ENCODE measurements at places on chromosomes 4 and X.
A peak's percentile ranks its signal among the peaks of the same experiment; 100 is the strongest.

DNA sequence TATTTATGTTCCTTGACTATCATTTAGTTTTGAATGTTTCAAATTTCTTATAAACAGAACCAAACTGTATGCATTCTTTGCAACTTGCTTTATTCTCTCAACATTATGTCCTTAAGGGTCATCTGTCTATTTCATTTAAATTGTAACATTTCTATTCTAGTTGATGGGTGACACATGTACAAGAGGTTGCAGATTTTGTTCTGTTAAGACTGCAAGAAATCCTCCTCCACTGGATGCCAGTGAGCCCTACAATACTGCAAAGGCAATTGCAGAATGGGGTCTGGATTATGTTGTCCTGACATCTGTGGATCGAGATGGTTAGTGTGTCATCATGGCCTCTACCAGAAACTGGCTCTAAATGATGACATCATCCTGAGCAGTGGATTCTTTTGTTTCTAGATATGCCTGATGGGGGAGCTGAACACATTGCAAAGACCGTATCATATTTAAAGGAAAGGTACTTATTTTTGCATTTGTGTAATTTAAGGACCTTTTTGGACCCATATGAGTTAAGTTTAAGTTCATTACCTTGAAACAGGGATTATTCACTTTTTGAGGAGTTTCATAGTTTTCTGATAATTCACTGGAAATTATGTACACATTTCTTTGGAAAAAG is 6.1 kb downstream of the LIAS start:
- DNase-seq, result peak; percentile 21

DNA sequence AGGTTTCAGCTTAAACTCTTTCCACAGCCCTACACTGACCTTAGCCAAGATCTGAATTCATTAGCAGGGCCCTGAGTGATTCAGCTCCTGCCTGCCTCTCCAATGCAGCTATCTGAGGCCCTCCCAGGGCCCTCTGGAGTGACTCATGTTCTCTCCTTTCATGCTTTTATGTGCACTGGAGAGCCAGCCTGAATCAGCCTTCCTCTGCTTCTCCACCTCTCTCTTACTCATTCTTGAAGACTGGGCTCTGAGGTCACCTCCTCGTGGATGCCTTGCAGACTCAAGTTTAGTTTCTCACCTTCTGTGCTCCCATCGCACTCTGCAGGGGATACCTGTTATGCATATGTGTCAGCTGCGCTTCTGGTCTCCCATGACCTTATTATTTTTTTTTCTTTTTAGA is 3.1 kb upstream of the OCIAD2 start:
- no peak for DNase-seq

DNA sequence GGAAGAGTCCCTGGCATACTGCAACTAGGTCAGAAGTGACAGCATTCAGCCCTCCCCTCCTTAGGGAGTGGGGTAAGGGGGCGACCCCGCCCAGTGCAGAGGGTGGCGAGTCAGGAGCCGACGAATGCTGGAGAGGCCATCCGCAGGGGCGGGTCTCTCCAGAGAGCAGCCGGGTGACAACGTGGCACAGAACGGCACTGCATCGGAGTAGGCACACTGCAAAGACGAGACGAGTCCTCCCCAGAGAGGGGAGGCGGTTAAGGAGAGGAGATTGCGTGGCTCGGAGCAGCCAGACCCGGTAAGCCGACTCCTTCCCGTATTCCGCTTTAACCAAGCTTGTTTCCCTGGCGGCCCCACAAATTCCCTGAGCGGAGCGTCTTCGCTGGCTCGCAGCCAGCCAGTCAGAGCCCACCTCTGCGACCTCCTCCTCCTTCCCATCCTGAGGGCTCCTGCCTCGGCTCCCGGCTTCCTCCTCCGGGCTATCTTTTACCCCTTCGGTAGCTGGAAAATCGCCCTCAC is 54.9 kb downstream of the LINC00632 start:
- peak; percentile 16 for DNase-seq

DNA sequence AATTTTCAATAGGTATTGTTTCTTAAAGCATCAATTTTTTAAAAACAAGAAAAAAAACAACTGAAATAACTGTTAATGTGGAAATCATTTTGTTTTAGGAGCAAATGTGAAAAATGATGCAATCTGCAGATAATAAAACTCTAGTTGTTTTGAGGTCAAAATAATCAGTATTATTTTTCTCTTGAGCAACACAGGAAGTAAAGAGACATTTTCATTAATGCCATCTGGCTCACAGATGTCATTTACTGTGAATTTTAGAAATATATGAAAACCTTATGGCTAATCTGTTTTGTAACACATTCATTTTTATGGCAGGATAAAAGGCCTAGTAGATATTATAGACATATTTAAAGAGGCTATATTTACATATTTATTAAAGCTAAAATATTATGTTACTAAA is 141.6 kb downstream of the PCDH18 start:
- no peak for DNase-seq

GRCh38 chrX:57902633-57903032 is 7.6 kb downstream of the ZXDA start:
- no peak for DNase-seq

DNA sequence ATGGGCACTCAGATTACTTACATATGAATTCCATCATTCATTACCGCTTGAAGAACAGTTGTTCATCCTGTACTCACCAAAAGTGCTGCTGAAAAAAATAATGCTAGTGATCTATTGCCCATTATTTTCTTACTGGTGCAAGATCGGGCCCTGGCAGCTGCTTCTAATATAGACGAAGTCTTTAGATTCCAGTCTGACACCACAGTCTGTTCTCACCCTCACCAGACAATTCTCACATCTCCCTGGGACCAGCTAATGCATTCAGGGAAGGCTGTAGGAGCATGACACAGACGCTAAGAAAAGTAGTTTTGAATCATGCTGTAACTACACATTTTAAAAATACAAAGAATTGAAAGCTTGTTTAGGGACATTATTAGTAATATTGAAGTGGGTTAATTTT is 13.8 kb downstream of the GEMIN8 start:
- DNase-seq, result no peak

DNA sequence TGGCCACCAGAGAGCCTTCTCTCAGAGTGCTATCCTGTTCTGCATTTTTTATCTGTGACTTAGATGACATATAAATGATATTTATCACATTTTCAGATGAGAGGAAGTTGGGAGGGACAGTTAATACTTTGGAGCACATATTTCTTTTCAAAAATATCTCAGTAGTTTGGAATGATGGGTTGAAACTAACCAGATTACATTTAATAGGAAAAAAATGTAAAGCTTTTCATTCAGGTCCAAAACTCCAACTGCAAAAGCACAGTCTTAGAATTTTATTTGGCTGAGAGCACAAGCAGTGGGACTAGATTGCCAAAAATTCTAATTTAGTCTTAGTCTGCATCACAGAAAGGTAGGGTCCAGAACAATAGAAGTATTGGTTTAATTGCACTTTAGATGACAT is 248.2 kb upstream of the TEX13A start:
- DNase-seq, result no peak

DNA sequence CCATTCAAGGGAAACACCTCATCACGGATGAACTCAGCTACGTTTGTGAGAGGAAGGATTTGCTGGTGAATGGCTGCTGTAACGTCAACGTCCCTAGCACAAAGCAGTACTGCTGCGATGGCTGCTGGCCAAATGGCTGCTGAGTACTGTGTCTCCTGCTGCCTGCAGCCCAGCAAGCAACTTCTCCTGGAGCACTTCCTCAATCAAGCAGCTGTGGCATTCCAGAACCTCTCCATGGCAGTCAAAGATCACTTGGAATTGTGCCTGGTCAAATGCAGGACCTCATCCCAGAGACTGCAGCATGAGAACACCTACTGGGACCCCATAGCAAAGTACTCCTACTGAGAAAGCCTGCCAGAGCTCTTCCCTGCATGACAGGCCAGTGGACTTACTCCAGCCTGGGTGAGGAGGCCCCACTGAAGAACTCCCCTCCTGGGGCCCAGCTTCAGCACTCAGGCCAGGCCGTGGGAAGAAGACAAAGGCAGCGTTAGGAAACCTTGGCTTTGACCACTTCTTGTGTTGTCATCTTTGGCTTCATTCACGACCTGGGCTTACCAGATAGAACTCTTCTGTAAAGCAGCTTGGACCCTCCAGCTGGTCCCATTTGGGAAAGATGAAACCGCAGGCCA is 244.3 kb downstream of the RBMX2 start:
- no peak for DNase-seq

- no peak for DNase-seq
Measured at GRCh38 chrX:29431895-29432294, 783.5 kb upstream of the MAGEB2 start.

GRCh38 chrX:636981-637659 is 6.5 kb downstream of the SHOX start:
- DNase-seq, result no peak

- DNase-seq, result no peak
Measured at GRCh38 chrX:96704629-96705028, 20.0 kb downstream of the DIAPH2 start.

DNA sequence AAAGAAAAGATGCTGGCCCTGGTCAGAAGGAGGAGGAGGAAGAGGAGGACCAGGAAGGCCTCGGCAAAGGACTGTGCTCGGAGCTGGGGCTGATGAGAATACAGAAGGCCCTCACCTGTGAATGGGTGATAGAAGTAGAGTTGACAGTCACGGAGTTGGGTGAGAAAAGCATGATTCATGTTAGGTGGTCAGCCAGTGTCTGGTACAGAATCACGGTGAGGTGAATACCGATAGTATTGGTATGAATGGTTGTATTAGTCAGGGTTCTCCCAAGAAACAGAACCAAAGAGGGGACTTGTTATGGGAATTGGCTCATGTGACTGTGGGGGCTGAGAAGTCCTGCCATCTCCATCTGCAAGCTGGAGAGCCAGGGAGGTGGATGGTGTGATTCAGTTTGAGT is 32.5 kb upstream of the FAM156A start:
- no peak for DNase-seq

DNA sequence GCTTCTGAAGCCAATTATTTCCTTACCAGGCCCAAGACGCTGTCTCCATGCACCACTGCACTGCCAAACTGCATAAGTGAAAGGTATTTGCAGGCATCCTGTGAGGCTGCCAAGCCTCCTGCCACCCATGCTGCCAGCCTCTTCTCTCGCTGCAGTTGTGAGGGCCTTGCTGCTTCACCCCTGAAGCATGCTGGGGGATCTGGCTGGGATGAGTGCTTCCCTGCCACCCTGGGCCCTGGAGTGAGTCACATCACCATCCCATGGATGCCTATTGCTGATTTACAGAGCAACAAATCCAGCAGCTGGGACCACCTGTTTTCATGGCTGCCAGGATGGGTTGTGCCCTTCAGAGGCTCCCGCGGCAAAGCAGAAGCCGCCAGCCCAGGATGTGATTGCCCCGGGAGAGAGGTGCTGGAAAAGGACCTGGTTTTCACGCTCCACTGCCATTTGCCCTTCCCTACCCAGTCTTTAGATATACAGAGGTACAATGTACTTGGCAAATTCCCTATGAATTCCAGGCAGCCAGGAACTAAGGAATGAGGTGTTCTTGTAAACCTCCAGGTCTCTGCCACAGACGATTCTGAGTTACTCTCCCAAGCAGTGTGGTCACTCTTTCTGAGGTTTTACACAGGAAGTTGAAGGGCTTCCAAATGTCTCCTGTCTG is 41.5 kb upstream of the PTCHD1 start:
- peak; percentile 56 for DNase-seq

- no peak for DNase-seq
Measured at GRCh38 chr4:78767350-78767749, 8.8 kb upstream of the BMP2K start.

DNA sequence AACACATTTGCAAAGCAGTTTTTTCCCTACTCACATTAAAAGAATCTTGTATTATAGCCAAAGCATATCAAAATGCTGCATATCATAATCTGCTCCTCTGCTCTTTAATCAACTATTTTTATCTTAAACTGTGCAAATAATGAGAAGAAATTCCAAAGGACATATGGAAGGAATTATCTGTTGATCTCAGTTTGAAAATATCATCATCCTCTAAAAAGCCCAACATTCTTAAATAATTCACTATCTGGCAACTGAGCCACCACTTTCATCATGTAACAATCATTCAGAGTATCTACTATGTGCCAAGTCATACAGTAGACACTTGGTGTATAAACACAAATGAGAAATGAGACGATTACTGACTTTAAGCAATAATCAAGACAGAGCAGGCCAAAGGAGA is 63.0 kb downstream of the PRSS12 start:
- DNase-seq, result no peak

- DNase-seq, result no peak
Measured at GRCh38 chr4:40956721-40957255, 207.0 kb downstream of the NSUN7 start.

- peak; percentile 16 for DNase-seq
Measured at GRCh38 chr4:123096038-123096437, 173.6 kb upstream of the NUDT6 start.

DNA sequence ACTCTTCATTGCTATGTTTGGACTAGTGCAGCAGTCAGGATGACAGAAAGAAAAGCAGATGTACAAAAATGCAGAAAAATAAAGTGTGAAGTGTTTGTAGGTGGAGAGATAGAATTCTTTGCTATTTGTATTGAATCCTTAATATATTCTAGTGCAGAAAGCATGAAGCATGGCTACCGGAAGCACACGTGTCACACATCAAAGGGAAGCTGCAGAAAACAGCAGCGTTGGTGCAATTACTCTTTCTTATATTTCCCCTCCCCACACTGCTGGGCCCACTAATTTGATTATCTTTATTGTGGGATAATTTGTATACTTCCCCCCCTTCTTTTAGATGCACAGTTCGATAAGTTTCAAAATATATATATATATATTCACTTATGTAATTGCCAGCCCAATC is 35.9 kb upstream of the TAPT1 start:
- DNase-seq, result no peak

DNA sequence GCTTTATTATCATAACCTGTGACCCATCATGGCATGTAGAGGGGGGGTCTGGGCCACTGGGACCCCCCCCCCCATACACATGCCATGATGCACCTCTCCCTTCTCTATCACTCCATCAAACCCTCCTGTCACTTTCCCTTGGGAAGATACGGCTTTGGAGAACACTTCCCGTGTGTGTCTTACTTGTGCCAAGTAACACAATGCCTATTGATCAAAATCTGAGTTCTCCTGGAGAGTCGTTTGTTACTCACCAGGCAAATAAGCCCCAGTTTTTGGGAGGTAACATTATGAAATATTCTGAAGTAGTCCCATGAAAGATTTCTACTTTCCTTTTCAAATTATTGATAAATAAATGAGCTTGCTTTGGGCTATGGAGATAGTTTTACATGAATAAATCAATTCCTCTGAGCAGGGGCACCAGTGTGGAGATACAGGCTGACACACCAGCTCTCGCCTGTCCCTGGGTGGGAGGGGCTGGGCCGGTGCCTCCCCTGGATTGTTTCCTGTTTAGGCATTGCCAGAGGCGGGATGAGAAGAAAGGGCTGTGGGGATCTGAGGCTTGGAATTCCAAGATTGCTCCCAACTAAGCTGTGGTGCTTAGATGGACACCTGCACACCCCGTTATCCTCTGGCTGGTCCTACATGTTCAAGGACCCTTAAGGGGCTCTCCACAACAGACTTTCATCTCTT is 63.2 kb upstream of the WWC2 start:
- no peak for DNase-seq

DNA sequence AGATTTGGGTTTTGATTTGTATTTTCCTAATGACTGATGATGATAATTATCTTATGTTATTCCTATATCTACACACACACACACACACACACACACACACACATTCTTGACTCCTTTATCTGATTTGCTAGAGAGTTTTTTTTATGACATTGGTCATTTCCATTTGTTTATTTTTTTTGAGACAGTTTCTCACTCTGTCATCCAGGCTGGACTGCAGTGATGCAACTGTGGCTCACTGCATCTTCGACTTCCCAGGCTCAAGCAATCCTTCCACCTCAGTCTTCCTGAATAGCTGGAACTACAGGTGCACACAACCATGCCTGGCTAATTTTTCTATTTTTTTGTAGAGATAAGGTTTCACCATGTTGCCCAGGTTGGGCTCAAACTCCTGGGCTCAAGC is 6.7 kb downstream of the ZNF81 start:
- DNase-seq, result no peak
